ENCODE measurements at places on chromosomes 11 and 22. TPM values are rescaled to one million over a fixed set of nuclear protein-coding genes. Genes with fewer than 3 reads are reported as not detected.

The SESN3 gene
- polyA plus RNA-seq, result 1.4 TPM

The OR51E1 gene
- polyA plus RNA-seq, result not detected

GRCh38 chr11:118198370-118198769 is 21.9 kb upstream of the SCN2B start:
- no peak for DNase-seq
- H3K27me3 ChIP-seq, result no peaks in the 10 kb centered on the region
- H3K27ac ChIP-seq, result peak overlapping the region; percentile 5
- peaks cover 98% of the 10 kb centered on the region for H3K36me3 ChIP-seq

The SAA2 gene
- polyA plus RNA-seq, result not detected

The SPON1 gene
- polyA plus RNA-seq, result not detected

- no peak overlapping the region for H3K27ac ChIP-seq
- H3K36me3 ChIP-seq, result no peaks in the 10 kb centered on the region
Measured at GRCh38 chr11:112453601-112454577, 193.2 kb upstream of the PLET1 start.

The TRIM68 gene
- 3.0 TPM for polyA plus RNA-seq

DNA sequence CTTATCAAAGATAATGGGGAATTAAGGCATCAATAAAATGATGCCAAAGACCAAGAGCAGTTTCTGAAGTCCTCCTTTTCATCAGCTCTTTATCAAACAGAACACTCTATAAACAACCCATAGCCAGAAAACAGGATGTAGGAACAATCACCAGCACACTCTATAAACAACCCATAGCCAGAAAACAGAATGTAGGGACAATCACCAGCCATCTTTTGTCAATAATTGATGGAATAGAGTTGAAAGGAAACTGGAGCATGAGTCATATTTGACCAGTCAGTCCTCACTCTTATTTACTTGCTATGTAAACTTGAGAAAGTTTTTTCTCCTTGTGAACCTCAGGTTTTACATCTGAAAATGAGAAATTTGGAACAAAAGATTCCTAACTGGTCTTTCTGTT is 10.0 kb downstream of the MS4A2 start:
- H3K27me3 ChIP-seq, result no peaks in the 10 kb centered on the region
- no peak overlapping the region for H3K27ac ChIP-seq
- peaks cover 3% of the 10 kb centered on the region for H3K4me1 ChIP-seq

The DBX1 gene
- not detected for polyA plus RNA-seq

The ARHGAP20 gene
- 0.01 TPM for polyA plus RNA-seq

DNA sequence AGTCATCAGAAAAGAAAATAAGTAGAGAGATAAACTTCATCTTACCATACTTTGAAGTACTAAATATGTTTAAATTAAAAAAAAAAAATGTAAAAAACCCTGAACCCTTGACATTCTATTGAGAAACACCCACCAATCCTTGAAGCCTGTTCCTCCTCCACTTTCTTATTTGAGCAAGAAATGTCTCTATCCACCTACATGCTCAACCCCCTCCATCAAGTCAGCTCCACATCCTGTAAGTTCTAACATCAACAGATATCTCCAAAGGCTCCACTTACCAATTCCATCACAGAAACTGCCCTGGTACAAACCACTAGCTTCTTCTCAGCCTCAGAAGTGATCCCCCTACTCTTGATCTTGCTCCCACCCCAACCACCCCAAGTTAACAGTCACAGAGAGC is 32.5 kb upstream of the FAT3 start:
- no peaks in the 10 kb centered on the region for H3K36me3 ChIP-seq
- H3K27ac ChIP-seq, result no peak overlapping the region
- H3K4me1 ChIP-seq, result no peaks in the 10 kb centered on the region

- H3K36me3 ChIP-seq, result no peaks in the 10 kb centered on the region
- H3K4me1 ChIP-seq, result peaks cover 12% of the 10 kb centered on the region
- no peak overlapping the region for H3K4me3 ChIP-seq
- H3K27ac ChIP-seq, result no peak overlapping the region
Measured at GRCh38 chr22:49999946-50000586, 12.5 kb downstream of the IL17REL start.

DNA sequence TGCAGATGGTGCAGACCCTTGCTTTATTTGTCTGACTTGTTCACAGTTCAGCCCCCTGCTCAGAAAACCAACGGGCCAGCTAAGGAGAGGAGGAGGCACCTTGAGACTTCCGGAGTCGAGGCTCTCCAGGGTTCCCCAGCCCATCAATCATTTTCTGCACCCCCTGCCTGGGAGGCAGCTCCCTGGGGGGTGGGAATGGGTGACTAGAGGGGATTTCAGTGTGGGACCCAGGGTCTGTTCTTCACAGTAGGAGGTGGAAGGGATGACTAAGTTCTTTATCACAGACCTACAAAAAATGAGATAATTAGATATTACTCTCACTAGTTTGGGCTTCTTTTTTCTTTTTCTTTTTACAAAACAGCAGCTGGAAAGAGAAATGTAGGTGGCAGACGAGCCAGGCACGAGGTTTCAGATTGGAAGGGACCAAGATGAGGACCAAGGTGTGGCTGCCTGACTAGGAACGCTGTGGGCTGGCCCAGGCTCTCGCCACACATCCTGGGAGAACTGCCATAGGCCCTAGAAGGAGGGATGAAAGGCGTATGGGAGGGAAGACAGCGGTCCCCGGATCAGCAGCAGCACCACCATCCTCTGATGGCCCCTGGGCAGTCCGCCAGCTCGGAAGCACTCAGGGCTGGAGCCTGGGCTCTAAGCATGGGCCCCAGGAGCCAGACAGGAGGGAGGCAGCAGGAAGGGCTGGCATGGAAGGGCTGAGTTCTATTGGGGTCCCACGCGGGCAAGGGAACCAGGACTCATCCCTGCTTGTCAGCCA is 14.2 kb downstream of the TXN2 start:
- peaks cover 16% of the 10 kb centered on the region for H3K36me3 ChIP-seq
- H3K4me1 ChIP-seq, result peaks cover 50% of the 10 kb centered on the region
- H3K4me3 ChIP-seq, result no peak overlapping the region
- DNase-seq, result no peak
- no peak overlapping the region for H3K27ac ChIP-seq
- no peaks in the 10 kb centered on the region for H3K27me3 ChIP-seq

GRCh38 chr11:113288286-113288863 is 26.0 kb upstream of the TTC12 start:
- H3K4me1 ChIP-seq, result no peaks in the 10 kb centered on the region
- H3K4me3 ChIP-seq, result no peak overlapping the region
- no peak overlapping the region for H3K27ac ChIP-seq
- DNase-seq, result no peak

DNA sequence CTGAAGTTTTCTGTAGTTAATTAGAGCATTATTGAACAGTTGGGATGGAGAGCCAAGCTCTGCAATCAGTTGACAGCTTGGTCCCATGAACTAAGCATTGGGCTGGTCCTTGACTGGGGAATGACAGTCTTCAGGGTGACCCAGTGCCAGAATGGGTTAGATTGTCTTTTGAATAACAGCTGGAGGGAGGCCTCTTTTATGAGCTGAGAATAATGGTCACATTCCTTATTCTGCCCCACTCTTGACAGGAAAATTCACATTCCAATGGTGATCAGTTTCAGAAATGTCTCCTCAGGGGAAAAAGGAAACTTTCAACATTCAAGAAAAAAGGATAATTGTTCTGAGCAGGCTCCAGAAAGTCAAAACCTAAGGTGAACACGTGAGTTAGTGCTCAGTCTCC is 113.9 kb downstream of the KIRREL3 start:
- DNase-seq, result no peak
- no peak overlapping the region for H3K27ac ChIP-seq
- H3K4me1 ChIP-seq, result no peaks in the 10 kb centered on the region
- no peak overlapping the region for H3K4me3 ChIP-seq

The OR51B4 gene
- polyA plus RNA-seq, result not detected

DNA sequence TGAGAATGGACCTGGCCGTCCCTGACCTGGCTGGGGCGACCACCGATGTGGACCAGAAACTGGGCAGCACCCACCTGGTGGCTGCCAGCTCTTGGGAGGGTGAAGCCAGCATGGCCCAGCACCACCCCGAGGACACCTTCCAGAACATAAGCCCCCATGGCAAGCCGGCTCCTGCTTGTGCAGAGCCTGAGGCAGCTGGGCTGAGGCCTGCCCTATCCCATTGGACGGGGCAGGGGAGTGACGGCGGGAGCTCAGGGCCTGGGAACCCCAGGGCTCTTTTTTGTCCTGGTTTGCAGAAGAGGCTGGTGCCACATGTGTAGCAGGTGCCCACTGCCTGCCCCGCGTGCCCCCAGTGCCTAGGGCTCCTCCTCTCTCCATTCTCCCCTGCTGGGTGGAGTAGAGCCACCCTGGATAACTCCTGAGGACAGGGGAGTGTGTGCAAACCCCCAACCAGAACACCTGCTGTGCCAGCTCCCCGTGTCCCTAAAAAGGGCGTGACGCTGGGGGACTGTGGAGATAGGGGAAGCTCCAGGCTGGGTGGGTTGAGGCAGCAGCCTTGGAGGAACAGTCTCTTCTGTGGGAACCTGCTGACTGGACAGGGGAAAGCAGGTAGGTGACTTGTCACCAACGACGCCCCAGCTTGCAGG is 11.9 kb downstream of the DUSP8 start:
- no peaks in the 10 kb centered on the region for H3K36me3 ChIP-seq
- H3K4me3 ChIP-seq, result no peak overlapping the region
- no peak for DNase-seq

The DYNC2H1 gene
- polyA plus RNA-seq, result 0.36 TPM

- no peaks in the 10 kb centered on the region for H3K4me1 ChIP-seq
- no peak for DNase-seq
- peaks cover 7% of the 10 kb centered on the region for H3K27me3 ChIP-seq
- H3K4me3 ChIP-seq, result no peak overlapping the region
Measured at GRCh38 chr11:70085815-70086769, 8.0 kb downstream of the ANO1 start.

The FERMT3 gene
- polyA plus RNA-seq, result 289 TPM

The LINC01488 gene
- not detected for polyA plus RNA-seq

DNA sequence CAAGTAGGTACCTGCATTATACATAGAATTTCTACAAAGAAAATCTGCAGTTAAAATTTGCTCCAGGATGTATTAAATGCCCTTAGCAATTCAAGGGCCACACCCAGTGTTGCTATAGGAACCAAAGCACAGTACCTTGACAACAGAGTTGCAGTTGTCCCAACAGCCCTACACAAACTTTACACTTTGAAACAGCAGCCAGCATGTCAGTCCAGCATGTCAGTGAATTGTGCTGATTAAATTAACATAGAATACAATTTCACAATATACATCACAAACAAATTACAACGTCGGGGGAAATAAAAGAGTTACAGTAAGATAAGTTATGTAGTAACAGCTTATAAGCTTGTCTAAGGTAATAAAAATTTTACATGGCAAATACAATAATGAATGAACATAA is 389.2 kb downstream of the SOX6 start:
- no peaks in the 10 kb centered on the region for H3K27me3 ChIP-seq
- H3K27ac ChIP-seq, result no peak overlapping the region
- no peaks in the 10 kb centered on the region for H3K36me3 ChIP-seq
- no peak for DNase-seq
- no peak overlapping the region for H3K4me3 ChIP-seq
- H3K4me1 ChIP-seq, result peaks cover 10% of the 10 kb centered on the region

The MS4A4A gene
- polyA plus RNA-seq, result 27.4 TPM

DNA sequence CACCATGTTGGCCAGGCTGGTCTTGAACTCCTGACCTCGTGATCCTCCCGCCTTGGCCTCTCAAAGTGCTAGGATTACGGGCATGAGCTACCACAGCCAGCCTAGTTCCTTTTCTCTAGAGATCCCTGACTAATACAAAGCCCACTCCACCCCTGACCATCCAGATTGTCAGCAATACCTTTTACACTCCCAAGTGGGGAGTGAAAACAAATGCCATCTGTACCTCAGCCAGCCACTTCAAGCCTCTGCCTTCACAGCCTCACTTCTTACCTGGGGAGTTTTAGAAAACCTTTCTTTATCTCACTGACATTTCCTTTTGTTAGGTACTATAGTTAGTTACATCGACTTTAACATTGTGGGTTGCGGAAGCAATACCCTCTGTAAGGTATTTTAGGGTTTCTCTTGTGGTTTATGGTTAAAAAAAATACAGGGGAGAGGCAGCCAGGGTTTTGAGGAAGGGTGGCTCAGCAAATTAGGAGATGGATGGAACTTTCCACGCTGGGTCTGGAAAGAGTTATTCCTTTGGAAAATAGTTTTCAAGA is 8.9 kb downstream of the TOM1 start:
- no peak for DNase-seq
- H3K27me3 ChIP-seq, result no peaks in the 10 kb centered on the region
- peaks cover 37% of the 10 kb centered on the region for H3K4me1 ChIP-seq
- H3K27ac ChIP-seq, result peak overlapping the region; percentile 55
- H3K4me3 ChIP-seq, result no peak overlapping the region

DNA sequence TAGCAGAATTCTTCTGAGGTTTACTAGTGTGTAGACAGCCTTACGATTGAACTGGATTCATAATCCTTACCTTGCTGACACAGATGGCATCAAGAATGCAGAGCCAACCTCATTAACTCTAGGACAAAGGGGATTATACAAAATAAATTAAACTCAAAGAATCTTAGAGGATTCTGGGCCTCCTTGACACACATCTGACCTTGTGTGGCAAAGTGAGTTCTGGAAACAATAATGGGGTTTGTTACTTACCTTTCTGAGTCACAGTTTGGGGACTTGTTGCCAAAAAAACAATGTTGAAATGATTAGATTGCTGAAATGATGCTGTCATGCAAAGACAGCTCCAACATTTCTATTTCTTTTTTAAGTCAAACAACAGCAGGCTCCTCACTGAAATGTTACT is 179.1 kb upstream of the ISX start:
- no peaks in the 10 kb centered on the region for H3K27me3 ChIP-seq
- no peak for DNase-seq
- H3K36me3 ChIP-seq, result no peaks in the 10 kb centered on the region
- no peak overlapping the region for H3K4me3 ChIP-seq
- no peaks in the 10 kb centered on the region for H3K4me1 ChIP-seq

- peak; percentile 84 for DNase-seq
- no peaks in the 10 kb centered on the region for H3K27me3 ChIP-seq
- H3K27ac ChIP-seq, result peak overlapping the region; percentile 98
- H3K4me1 ChIP-seq, result peaks cover 52% of the 10 kb centered on the region
Measured at GRCh38 chr11:72813740-72814285, 398 bp upstream of the ATG16L2 start.

- no peaks in the 10 kb centered on the region for H3K27me3 ChIP-seq
- H3K4me3 ChIP-seq, result no peak overlapping the region
- no peaks in the 10 kb centered on the region for H3K36me3 ChIP-seq
- no peaks in the 10 kb centered on the region for H3K4me1 ChIP-seq
- H3K27ac ChIP-seq, result no peak overlapping the region
- no peak for DNase-seq
Measured at GRCh38 chr11:88480223-88480622, 142.7 kb upstream of the CTSC start.
